ENCODE measurements at places on chromosomes 6 and 20. TPM values are rescaled to one million over a fixed set of nuclear protein-coding genes. Genes with fewer than 3 reads are reported as not detected.

The SRMS gene
- not detected for total RNA-seq

The PAK5 gene
- not detected for total RNA-seq

DNA sequence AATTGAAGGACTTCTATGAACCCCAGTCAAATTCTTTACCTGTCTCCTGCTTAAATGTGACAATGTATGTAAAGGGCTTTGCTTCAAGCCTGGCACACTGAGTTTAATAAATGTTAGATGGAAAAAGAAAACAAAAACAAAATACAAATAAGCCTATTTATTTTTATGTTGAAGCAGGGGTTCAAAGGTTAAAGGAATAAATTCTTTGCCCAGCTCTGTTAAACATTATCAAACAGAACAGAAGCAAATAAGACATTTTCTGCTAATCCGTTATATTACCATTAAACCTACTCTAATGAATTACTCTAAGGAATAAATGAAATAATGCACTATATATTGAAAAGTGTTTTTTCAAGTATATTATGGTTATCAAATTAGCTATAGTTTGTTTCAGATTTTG, 182.5 kb upstream of the CEP162 start:
- no peak for DNase-seq

DNA sequence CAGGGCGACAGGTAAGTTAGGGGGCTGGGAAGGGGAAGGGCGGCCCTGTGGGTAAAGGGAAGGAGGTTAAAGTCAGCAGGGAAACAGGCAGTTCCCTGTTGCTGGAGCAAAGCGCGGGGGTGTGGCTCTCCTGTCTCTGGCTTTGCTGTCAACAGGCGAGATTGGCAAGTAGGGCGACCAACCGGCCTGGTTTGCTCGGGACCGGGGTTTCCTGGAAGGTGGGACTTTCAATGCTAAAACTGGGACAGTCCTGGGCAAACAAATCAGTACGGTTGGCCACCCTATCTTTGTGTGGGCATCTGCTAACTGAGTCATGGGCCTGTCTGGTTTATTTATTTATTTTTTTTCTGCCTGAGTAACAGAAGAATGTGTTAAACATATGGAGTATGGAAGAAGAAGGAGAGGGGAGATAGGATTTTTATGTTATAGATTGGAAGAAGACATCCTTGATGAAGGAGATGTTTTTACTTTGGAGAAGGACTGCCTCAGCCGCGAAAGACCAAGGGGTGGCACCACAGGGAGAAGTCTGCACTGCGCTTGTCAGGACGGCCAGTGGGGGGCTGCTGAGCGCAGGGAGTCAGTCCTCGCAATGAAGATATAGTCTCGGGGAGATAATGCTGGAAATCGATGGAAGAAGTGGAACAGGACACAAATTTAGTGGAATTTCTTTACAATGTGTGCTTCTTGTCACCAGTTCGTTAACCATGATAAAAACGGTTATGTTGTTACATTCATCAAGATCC, 43.4 kb upstream of the ESR1 start:
- DNase-seq = peak; percentile 8

GRCh38 chr20:51315390-51315789, 227.1 kb downstream of the NFATC2 start:
- DNase-seq = no peak

- no peak for DNase-seq
These were observed 99.3 kb upstream of the ARMC2 start for GRCh38 chr6:108748959-108749358.

The PHACTR1 gene
- total RNA-seq = 0.55 TPM

The HLA-DPB1 gene
- total RNA-seq = not detected

GRCh38 chr20:16385462-16385861, 187.8 kb downstream of the KIF16B start:
- DNase-seq = no peak

The PI3 gene
- not detected for total RNA-seq

DNA sequence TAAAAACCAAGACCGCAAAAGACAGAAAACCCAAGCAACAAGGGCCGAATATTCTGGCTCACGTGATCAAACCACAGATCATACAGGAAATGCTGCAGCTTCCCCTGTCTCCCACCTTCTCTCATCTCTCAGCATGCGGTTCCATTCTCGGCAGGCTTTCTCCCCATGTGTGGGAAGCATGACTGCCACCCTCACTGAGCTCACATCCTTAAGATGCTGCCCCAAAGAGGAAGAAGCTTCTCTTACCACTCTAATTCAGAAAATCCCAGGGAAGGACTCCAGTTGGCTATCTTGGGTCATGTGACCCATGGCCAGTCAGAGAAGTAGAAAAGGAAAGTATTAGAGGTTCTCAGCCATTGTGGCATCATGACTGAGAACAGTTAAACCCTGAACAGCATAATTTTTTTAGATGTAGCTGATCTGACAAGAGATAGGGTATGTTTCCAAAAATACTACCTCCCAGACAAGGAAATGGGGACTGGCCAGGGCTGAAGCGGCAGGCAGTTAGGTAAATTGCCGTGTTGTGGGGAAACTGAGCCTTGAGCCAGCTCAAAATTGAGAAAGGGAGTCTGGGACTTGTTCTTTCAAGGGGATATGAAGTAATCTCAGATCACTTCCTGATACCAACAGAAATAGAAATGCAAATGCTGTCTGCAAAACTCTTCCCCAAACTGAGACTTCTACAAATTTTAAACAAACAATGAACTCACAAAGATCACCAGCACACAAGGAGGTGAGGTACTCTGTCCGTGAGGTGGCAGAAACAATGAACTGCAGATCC, 37.1 kb upstream of the GRM4 start:
- DNase-seq = no peak

DNA sequence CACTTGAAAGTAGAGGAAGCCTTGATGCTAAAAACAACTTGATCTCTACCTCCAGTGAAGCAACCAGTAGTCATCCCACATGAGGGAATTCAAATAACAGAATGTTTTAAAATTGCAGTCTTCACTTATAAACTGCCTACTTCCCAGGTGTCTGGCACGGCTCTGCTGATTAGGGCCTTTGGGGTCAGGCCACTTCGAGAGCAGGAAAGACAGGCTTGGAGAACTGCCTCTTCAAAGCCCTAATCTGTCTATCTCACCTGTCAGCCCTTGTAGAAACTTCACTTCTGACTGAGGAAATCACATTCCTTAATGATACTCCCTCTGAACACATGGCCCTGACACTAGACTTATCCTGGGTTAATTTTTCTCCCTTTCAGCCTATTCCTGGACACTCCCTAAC, 458.6 kb downstream of the TENT5A start:
- no peak for DNase-seq

- DNase-seq = no peak
These were observed 260.9 kb downstream of the SLC24A3 start for GRCh38 chr20:19473216-19473921.

- no peak for DNase-seq
These were observed 40.0 kb downstream of the CYP39A1 start for GRCh38 chr6:46612645-46613044.

DNA sequence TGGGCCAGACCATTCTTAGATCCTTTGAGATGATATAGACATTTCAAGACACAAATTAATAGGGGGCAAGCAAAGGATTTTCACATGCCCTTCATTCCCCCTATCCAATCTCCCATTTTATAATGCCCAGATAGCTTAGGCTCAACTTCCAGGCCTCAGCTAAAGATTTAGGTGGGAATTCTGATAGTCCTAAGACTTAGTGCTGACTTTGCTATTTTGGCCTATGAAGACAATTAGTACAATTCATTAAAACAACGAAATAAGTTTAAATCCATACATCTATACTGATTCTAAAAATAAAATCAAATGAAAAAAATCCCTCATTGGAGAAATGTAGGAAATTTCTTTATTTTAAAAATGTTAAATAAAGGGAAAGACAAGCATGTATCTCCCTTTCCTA, 259.5 kb downstream of the CBLN4 start:
- no peak for DNase-seq

The KHDC1L gene
- total RNA-seq = not detected

The HMGN3 gene
- 73.9 TPM for total RNA-seq

The SEL1L2 gene
- not detected for total RNA-seq

GRCh38 chr6:134950482-134950881, 581 bp upstream of the ALDH8A1 start:
- no peak for DNase-seq

The SENP6 gene
- total RNA-seq = 63.1 TPM

The NRN1 gene
- total RNA-seq = 8.7 TPM

The TMEM200A gene
- 21.9 TPM for total RNA-seq

- no peak for DNase-seq
These were observed 2.4 kb upstream of the CST3 start for GRCh38 chr20:23640018-23640601.

GRCh38 chr6:26129656-26130055, 42.4 kb downstream of the HFE start:
- DNase-seq = no peak

The MSH5 gene
- total RNA-seq = 6.1 TPM

DNA sequence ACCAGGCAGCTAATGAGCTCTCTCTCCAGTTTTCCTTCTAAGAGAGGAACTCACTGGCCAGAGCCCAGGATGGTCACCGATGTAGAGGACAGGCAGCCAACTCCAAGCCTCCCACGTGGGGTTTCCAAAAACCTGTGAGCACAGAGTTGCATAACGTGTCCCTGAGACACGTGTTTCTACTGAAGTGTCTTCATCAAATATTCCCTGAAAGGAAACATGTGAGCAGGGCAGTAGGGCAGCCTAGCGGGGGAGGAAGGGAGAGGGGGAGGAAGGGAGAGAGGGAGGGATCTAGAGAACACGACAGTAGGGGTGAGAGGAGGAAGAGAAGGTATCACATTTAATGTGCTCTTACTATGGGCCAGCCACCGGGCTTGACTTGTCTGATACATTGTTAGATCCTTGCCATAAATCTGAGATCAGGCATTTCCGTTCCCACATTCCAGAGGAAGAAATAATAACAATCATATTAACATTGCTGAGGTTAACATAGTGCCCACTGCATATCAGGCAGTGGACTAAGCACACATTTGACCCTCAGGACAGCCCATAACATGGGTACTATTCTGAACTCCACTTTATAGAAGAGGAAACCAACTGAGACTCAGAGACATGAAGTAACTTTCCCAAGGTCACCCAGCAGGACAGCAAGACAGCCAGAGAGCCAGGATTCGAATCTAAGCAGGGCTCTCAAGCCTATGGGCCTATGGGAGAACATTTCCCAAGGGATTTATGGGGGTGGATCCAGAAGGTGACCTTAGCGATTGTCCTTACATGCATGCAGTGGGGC, 4.5 kb upstream of the SYS1 start:
- peak; percentile 82 for DNase-seq

- DNase-seq = no peak
These were observed 427.9 kb downstream of the QKI start for GRCh38 chr6:163842467-163842866.

DNA sequence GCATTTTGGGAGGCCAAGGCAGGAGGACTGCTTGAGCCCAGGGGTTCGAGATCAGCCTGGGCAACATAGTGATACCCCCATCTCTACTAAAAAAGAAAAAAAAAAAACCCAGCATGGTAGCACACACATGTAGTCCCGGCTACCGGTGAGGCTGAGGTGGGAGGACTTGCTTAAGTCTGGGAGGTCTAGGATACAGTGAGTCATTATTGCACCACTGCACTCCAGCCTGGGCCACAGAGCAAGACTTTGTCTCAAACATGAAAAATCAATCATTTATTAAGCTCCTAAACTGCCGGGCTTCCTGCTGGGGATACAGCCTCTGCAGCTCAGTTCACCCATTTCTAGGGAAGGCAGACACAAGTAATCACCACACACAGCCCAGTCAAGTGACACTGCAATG, 7.3 kb upstream of the USP45 start:
- DNase-seq = no peak

GRCh38 chr6:130529569-130530149, 163.8 kb downstream of the TMEM200A start:
- DNase-seq = no peak

DNA sequence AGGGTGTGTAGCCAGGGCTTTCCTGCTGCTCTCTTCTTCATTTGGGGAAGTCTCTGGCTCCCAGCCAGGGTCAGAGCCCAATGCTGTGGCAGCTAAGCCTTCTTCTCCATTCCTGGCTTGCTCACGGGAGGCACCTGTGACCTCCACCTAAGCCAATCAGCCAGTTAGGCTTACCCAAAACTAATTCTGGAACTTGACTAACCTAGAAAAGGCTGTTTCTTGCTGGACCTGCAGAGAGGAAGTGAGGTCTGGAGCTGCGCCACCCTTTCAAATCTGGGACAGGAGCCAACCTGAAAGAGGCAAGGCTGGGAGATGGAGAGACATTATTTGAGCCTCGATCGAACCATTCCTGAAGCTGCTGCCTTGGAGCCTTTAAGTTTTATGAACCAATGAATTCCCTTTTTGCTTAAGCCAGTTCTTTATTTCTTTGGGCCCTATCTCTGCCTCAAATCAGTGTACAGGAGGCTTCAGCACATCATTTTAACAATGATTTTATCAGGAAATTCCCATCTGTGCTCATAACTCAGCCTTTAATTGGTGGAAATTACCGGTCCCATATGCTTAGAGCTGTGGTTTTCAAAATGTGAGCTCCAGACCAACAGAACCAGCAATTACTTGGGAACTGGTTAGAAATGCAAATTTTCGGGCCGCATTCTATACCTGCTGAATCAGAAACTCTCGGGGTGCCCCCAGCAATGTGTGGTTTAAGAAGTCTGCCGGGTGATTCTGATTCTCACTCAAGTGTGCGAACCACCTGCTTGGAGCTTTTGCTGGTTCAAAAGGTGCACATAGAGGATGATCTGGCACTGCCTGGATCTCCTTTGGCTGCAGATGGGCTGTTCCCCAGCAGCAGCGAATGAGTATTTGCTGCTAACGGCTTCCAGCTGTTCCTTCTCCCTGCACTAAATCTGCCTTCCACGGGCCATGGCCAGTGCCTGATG, 97.4 kb upstream of the RNF24 start:
- peak; percentile 55 for DNase-seq

The DYNLT2 gene
- 2.8 TPM for total RNA-seq

The RALGAPB gene
- total RNA-seq = 20.0 TPM

GRCh38 chr6:130288065-130288464, 65.3 kb upstream of the SAMD3 start:
- no peak for DNase-seq

DNA sequence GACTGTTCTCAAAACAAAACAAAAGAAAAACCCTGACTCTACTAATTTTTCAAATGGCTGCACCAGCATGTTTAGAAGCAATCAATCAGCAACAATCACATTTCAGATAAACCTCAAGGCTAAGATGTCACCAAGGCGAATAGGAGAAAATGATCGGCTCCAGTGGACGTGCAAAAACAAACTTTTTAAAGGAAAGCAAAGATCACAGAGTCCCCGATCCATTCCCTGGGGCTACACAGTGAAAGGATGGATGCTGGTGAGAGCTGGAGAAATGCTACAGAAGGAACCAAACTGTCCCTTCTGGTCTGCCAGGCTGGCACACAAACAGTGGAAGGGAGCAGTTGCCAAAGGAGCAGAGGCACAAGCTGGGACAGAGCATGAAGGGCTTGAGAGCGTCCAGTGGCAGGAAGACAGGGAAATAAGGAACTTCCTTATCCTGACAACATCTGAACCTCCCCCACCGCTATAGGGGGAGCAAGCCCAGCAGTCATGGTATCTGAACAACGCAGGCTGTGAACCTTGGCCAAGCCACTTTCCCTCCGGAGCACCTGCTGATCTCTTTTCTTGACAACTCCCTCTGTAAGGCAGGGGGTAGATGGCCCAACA, 73.7 kb upstream of the HIVEP1 start:
- no peak for DNase-seq

- DNase-seq = no peak
These were observed 81.0 kb downstream of the MYB start for GRCh38 chr6:135261872-135262725.

GRCh38 chr6:112209131-112209530, 45.2 kb downstream of the LAMA4 start:
- no peak for DNase-seq

GRCh38 chr20:37907677-37908401, 4.9 kb downstream of the VSTM2L start:
- peak; percentile 94 for DNase-seq

The MEP1A gene
- not detected for total RNA-seq
